ENCODE measurements at places on chromosomes 4 and X.

DNA sequence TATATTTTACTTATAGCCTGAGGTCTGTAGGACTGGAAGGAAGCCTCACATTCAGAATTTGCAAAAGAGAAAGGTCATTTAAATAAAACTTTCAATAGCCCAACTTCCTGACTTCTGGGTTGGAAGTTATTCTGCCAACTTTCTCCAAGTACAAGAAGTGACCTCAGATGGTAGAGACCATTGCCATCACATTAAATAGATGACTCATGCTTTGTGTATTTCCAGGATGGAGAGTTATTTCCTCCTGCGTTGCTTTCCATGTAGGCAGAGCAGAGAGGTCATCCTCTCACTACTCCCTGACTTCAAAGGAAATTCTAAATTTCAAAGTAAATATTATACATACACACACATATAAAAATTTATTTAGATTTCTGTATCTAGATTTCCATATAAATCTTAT, 73.0 kb upstream of the NR3C2 start:
- DNase-seq = no peak

- no peak for DNase-seq
These were observed 439.4 kb upstream of the CPEB2 start for GRCh38 chr4:14562901-14563300.

- DNase-seq = no peak
These were observed 317.9 kb upstream of the DIPK2B start for GRCh38 chrX:45518552-45518951.

DNA sequence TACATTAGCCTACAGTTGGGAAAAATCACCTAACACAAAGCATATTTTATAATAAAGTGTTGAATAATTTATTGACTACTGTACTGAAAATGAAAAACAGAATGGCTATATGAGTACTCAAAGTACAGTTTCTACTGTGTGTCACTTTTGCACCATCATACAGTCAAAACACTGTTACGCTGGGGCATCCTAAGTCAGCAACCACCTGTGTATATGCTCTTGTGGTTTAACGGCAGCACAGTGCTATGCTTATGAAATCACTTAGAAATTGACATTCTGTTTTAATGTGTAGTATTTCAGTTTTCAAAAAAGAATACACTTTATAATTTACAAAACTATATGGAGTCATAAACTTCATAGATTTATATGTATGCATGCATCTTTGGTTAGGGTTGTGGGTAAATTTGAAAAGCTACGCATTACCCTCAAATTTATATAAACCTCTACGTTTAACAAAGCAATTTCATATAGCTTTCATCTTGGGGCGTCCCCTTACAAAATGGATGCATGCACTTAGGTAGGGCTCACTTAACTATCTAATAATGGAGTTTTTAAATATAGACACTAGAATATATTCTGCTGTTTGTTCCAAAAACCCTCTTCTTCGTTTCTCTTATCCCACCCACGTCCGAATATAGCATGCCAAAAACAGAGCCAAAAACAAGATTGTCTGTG, 690 bp upstream of the NEIL3 start:
- DNase-seq = no peak

DNA sequence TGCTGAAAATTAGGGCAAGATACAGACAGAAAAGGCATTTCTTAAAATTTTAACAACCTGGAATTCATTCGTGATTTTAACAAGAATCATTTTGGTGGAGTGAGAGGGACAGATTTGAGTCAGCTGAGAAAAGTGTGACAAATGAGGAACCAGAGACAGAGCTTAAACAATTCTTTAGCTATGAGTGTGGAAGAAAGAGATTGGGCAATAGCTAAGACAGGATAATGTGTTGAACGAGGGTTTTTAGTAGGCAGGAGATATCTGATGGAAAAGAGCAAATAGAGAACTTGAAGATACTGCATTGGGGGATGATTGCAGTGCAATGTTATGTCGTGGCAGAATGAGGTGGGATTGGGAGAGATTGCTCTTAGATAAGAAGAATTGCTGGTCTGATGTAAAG, 164.2 kb upstream of the SPRY1 start:
- no peak for DNase-seq

All from islet precursor cell (in vitro differentiated cells).